ENCODE measurements at places on chromosomes 12 and 14.

DNA sequence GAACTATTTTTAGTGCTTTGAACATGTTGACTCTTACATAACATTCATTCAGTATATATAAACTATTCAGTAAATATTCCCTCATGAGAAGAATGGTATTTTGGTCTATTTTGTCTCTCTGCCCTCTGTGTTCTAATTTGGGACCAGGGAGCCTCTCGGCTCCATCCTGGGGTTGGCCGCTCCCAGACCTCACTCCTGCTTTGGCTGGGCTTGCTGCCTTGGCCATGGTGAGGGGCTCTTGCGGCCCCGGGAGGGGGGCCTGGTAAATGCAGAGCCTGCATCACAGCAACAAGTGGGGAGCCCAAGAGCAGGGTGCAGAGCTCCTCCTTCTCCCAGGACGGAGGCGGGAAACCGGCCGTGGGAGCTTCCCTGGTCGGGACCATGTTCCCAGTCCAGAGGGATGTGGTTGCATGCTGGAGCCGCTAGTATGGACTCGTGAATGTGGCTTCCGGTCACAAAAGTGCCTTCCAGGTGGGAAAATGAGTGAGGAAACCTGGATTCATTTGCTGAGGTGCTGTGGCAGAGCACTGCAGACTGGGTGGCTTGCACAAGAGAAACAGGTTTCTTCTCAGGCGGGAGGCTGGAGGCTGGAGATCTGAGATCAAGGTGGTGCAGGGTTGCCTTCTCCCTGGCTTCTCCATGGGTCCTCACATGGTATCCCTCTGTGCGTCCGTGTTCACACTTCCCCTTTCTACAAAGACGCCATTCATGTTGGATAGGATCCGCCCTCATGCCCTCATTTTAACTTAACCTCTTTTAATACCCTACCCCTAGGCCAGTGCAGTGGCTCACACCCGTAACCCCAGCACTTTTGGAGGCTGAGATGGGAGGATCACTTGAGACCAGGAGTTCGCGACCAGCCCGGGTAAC is 250.2 kb downstream of the CACNA1C start:
- no peak for DNase-seq

DNA sequence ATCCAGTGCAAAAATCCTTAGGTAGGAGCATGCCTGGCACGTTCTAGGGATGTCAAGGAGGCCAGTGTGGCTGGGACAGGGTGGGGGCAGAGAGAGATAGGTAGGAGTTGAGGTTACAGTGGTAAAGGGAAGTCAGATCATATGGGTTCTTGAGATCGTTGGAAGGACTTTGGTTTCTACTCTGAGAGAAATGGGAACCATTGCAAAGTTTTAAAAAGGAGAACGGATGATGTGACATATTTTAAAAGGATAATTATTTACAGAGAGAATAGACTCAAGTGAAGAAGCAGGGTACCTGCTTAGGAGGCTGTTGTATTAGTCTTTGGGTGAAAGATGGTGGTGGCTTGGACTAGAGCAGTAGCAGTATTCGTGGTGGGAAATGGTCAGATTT is 47.6 kb upstream of the ATP2B1 start:
- DNase-seq = no peak

DNA sequence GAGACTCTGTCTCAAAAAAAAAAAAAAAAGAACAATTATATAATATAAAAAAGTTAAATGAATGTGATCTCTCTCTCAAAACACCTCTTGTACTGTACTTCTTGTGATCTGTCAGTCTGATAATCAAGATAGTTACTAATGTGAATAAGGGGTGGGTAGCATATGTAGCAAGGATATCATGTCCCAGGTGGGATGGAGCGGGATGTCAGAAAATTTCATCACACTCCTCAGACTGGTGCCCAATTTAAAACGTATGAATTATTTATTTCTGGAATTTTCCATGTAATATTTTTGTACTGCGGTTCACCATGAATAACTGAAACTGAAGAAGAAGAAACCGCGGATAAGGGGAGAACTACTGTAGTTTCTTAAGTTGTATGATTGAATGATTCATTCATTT is 11.0 kb downstream of the CNOT2 start:
- DNase-seq = no peak

GRCh38 chr14:21322716-21323115 is 42.8 kb downstream of the RPGRIP1 start:
- DNase-seq = no peak

DNA sequence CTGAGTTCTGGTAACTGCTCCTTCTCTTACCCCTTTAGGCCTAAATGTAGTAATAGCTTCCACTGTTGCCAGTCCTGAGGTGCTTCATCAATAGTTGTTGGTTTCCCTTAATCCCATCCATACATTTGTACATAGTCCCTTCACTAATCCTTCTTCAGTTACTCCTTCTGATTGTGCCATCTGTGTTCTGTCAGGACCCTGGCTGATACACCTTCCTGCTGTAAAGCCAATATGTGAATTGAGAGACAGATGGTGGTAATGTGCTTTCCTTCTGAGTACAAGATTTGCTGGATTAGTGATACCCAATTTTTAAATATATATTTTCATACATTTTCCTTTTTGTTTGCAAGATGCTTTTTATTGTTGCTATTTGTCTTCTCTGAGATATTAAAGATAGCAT is 66.4 kb downstream of the OTOGL start:
- no peak for DNase-seq

GRCh38 chr12:85296362-85296761 is 16.3 kb downstream of the ALX1 start:
- no peak for DNase-seq

DNA sequence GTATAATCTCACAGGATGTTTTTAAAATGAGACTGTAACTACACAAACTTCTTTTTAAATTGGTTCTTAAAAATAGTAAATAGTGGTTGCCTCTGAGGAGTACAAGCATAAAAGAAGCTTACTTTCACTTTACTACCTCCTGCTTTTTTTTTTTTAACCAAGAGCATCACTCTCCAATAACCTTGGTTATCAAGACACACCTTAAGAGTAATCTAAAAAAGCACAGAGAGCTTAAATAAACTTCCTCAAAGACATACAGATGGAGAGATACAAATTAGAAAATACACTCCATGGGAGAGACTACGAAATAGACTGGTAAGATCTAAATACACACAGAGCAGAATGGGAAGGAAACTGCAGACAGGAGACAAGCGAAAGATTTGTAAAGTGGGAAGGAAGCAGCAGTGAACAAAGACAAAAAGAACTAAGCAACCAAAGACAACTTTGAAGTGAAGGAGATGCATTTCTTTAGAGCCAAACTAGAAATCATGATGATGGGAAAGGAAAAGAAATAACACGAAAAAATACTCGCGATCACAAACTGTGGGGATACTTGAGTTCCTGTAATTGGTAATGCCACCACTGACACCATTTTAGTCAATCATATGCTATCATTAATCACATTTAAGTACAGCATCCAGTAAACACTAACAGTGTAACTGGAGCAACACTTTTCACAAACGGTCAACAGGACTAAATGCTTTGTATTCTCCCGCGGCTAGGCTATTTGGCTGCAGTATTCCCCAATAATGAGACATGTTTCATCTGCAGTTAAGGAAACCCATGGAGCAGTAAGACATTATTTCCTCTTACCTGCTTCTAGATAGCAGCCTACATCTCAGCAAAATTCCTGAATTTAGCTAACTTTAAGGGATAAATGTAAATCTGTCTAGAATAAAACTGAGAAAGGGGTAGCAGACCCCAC is 8.2 kb downstream of the SINHCAF start:
- peak; percentile 44 for DNase-seq

DNA sequence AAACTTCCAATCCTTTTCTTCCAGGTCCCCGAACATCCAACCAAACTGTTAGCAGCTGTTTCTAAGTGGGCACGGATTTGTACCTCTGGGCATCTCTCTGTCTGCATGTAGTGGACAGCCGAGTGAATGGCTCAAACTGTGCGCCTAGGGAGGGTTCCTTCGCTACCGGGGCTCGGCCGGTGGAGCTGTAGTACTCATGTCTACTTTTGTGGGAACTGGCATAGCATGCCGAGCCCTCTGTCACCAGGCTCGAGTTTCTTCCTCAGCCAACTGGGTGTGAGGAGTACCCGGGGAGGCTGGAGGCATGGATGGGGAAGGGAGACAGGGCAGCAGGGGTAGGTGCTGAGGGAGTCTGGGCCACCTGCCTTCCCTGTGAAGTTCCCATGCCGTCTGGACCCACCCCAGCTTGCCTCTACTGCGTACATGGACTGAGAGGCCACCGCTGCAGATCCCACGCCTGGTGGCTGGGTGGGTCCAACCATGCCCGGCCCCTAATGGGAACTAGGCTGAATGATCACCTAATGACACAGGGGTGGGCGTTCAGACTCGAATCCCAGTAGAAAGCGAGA is 23.0 kb downstream of the TNFAIP2 start:
- no peak for DNase-seq
